Diencephalon (tissue), 1 donor: ENCODE measurements at places on chromosomes 6 and 20. TPM values are rescaled to one million over a fixed set of nuclear protein-coding genes. Genes with fewer than 3 reads are reported as not detected.

The ANKRD66 gene
- 3.5 TPM for total RNA-seq

The SNAP25 gene
- 162 TPM for total RNA-seq

The DUSP15 gene
- 12.5 TPM for total RNA-seq

The MAS1 gene
- total RNA-seq: under 0.01 TPM

The PCIF1 gene
- total RNA-seq: 12.5 TPM

The CRISP2 gene
- total RNA-seq: 1.6 TPM
